ENCODE measurements at places on chromosomes 5 and 9.
A peak's percentile ranks its signal among the peaks of the same experiment; 100 is the strongest.

DNA sequence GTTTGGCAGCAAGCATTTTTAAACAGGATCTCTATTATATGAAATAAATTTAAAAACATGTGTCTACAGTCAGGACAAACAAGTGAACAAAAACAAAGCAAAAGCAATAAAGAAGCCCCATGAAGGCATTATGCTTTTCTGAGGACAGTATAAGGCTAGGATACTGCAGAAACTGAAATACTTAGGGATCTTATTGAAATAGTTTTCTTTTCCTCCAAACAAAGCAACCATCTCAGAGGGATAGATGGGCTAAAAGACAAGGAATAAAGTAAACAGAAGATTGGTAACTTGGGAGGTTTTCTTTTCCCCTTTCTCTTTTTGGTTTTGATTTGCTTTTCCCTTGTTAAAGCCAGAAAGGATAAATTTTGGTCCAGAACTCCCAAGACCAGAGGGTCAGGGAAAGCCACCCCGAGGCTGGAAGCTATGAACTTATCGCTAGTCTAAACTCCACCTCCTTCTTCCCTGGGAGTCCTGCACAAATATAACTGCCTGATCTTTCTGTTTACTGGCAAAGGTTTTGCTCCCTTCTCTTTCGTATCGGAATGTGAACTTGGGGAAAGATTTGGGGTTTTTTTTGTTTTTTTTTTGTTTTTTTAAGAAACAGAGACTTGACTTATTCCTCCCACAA is 164.0 kb downstream of the GHR start:
- no peak for DNase-seq

DNA sequence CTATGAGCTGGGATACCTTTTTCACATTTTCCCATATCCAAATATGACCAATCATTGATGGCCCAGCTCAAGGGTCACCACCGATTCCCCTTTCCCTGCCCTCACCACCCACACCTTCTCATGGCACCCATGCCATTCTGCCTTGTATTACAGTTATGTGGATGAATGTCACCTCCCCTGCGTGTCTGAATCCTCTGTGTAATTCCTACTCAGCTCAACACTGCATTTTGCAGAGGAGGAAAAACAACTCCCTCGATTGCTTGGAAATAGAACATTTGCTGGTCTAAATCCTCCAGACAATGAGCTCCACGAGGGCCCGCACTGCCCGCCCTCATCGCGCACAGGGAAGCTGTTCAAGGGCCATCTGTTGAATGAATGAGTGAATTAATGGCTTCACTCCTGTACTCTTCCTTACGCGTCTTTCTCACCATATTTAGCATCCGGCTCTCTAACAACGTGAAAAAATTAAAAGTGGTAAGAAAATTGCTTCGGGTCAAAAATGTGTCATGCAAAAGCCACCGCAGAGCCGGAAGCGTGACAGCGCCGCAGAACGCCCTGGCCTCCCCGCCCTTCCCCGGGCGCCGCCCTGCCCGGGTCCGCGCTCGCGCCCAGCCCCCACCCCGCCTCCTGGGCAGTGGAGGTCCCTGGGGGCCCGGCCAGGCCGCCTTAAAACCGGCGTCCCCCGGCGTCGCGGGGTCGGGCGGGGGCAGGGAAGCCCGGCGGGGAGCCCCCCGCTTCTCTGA is 704 bp downstream of the SUSD1 start:
- DNase-seq = peak; percentile 81

DNA sequence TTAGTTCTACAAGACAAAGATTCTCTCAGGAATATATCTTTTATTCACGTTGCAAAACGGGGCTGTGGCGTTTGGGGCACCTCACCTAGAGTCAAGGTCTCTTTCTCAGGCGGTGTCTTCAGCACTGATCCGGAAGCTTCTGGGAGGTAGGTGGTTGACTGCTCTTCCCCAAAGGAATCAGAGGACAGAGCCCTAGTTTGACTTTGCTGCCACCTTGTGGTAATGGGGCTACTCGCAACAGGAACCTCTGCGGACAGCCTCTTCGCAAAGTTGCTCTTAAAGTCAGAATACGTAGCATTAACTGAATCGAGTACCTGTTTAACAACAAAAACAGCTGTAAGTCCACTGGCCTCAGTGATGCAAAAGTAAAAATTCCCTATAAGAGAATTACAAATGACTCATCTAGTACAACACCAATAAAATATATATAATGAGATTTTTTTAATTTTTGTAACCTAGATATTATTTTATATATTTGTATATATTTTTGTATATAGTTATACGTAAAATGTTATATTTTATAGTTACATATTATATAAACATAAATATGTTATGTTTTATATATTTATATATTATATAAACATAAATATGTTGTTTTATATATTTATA is 13.3 kb upstream of the GPX8 start:
- DNase-seq = peak; percentile 16

DNA sequence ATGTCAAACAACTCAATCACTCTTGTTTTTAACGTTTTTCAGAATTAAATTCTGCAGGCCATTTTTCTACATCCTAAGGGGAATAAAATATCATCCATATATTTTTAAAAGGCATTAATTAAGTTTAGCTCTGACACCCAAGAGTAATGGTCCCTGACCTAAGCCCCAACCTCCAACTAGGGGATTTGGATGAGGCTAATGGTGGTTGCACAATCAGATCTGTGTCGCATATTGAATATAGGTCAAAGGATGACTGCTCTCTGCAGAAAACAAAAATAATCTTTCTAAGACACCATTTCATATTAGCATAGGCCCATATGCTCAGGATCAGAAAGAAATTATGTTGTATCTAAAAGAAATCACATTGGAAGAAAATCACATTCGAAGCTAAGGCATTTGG is 20.7 kb downstream of the CDH6 start:
- DNase-seq = no peak
